ENCODE measurements at places on chromosomes 1 and 21. TPM values are rescaled to one million over a fixed set of nuclear protein-coding genes. Genes with fewer than 3 reads are reported as not detected.

The GFI1 gene
- 0.20 TPM for total RNA-seq

The AKR7A3 gene
- total RNA-seq: 0.20 TPM

The UBL4B gene
- total RNA-seq: not detected

The VWA5B1 gene
- total RNA-seq: 0.12 TPM

The DDAH1 gene
- total RNA-seq: 8.2 TPM

The AGBL4 gene
- not detected for total RNA-seq

The SPRR2D gene
- not detected for total RNA-seq

The PLXNA2 gene
- 23.4 TPM for total RNA-seq

The MYOM3 gene
- 284 TPM for total RNA-seq

The OR2L5 gene
- total RNA-seq: not detected

The OR2T29 gene
- not detected for total RNA-seq

The CDC20 gene
- total RNA-seq: 0.36 TPM

The TPTE gene
- total RNA-seq: not detected

The PLPP3 gene
- 50.5 TPM for total RNA-seq

The CELA2A gene
- total RNA-seq: not detected

GRCh38 chr1:184990204-184990603, 15.9 kb upstream of the NIBAN1 start:
- no peak for DNase-seq

- no peak for DNase-seq
Measured at GRCh38 chr1:20530306-20530705, 22.1 kb upstream of the FAM43B start.

DNA sequence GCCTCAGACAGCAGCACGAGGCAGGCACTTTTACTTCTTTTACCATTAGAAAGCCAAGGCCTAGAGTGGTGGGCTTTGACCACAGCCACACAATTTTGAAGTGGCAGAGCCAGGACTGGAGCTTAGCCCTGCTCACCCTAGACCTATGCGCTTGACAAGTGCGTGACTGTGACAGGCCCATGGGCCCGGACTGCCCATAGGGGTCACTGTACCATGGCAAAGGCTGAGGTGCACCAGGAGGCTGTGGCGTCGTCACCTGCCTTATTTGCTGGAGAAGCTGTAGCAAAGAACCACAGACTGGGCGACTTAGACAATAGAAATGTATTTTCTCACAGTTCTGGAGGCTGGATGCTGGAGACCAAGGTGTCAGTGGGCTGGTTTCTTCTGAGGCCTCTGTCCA, 2.6 kb upstream of the TMEM82 start:
- no peak for DNase-seq

DNA sequence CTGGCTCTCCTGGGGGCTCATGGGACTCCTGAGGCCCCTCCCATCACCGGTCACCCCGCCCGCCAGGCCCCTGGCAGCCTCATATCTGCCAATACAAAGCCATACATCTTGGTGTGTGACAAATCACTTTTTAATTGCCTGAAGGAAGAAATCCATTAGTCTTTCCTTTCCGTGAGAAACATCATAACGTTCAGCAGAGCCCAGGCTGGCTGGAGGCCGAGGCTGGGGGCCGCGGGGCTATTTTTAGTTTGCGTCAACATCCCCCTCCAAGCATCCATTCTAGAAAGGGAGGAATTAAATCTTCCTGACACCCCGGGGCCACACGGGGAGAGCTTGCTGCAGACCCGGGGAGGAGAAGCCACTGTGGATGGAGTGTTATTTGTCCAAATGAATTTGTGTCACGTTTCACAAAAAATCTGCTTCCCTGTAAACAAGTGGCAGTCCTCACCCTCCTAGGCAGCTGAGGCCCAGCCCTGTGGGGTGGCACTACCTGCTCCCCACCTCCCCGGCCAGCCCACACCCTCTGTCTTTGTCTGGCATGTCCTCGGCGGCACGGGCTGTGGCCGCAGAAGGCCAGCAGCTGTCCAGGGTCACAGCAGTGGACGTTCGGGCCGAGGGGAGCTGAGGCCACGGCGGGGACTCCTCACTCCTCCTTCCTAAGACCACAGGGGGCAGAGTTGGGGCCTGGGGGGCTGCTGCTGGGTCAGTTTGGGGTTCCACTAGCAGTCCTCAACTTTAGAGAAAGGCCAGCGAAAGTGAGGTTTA, 236.9 kb upstream of the VAMP3 start:
- no peak for DNase-seq

DNA sequence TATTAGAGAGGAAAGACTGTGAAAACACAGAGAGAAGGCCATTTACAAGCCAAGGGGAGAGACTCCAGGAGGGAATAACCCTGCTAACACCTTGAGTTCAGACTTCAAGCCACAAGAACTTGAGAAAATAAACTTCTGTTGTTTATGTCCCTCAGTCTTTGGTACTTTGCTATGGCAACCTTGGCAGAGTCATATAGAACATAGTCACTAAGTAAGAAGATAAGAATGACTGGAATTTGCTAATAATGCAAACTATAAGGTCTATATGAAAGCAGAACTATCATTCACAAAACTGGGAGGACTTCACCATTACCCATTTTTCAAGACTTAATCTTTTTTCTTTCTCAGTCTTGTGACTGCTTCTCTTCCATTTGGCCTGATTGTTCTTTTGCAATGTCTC, 767.3 kb upstream of the ADAMTS5 start:
- no peak for DNase-seq

GRCh38 chr1:175206687-175207086, 14.1 kb upstream of the KIAA0040 start:
- no peak for DNase-seq

- no peak for DNase-seq
Measured at GRCh38 chr1:33096363-33097005, 15.5 kb downstream of the AZIN2 start.

DNA sequence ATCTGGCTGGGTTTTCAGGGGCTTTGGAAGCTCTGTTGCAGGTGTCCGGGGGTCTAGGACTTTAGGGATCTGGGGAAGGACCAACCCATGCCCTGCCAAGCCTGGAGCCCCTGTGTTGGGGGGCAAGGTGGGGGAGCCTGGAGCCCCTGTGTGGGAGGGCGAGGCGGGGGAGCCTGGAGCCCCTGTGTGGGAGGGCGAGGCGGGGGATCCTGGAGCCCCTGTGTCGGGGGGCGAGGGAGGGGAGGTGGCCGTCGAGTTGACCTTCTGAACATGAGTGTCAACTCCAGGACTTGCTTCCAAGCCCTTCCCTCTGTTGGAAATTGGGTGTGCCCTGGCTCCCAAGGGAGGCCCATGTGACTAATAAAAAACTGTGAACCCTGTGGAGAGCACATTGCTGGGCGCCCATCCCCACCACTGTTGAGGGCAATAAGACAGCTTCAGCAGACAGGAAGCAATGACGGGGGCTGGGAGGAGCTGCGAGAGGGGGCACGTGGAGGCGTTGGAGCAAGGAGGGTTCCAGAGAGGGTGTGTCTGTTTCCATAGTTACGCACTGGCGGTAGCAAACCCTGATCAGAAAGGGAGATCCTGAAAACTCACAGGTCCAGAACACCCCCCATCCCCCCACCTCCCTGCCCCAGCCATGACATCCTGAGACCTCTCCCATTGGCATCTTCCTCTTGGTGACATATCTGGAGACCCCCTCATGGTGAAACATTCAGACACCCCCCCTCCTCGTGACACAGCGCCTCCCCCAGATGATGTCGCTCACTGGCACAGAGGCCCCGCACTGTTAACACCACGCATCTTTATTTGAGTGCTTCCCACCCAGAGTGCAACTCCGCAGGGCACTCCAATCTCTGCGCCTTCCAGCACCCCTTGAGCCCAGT, 8.4 kb downstream of the MYBPH start:
- no peak for DNase-seq

- DNase-seq: no peak
Measured at GRCh38 chr1:224411766-224412165, 22.8 kb downstream of the WDR26 start.

DNA sequence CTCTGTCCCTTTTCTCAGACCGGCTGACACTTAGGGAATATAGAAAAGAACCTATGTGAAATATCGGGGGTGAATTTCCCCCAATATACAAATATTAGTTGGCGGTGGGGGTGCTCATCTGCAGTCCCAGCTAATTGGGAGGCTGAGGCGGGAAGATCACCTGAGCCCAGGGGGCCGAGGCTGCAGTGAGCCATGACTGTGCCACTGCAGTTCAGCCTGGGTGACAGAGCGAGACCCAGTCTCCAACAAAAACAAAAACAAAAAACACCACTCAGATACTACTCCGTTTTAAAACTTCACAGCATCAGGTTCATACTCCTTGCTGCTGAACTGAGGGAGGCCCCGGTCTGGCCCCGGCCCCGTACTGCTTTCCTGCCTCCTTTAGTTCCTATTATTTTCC, 5.9 kb upstream of the EXOSC10 start:
- no peak for DNase-seq

DNA sequence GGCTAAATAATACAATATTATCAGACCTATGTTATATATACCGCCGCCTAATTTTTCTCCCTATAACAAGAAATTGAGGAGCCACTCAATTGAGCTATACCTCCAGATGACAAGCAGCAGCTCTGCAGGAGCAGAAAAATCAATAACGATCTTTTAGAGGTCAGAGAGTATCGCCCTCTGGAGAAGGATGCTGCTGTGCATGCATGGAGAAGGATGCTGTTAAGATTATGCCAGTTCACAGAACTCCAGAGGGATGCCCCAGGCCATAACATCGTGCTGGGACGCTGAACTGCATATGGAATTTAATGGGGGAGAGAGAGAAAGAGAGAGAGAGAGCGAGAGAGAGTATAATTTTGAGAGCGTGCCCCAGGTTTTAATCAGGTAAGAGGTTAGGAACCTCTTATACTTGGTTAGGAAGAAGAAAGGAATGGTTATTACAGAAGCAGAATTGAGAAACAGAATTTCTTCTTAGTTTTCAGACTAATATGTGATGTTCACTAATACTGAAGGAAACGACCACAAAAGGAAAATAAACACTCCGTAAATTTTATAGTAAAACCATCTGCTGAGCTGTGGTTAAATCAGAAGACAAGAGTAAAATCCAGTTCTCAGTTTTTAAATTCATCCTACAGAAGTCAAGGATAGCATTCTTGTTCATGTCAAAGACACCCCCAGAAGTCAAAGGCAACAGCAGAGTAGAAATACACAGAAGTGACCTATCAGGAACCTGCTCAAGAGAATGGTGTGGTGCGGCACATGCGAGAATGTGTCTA, 111.1 kb downstream of the SMYD2 start:
- DNase-seq: no peak

- no peak for DNase-seq
Measured at GRCh38 chr1:210597555-210598134, 268.9 kb downstream of the HHAT start.

- DNase-seq: no peak
Measured at GRCh38 chr1:29783508-29784275, 547.4 kb downstream of the PTPRU start.

GRCh38 chr1:18820791-18821641, 38.4 kb downstream of the TAS1R2 start:
- peak; percentile 78 for DNase-seq

- no peak for DNase-seq
Measured at GRCh38 chr1:200015811-200016210, 11.7 kb upstream of the NR5A2 start.

GRCh38 chr1:99602404-99602969, 43.4 kb upstream of the PALMD start:
- no peak for DNase-seq

DNA sequence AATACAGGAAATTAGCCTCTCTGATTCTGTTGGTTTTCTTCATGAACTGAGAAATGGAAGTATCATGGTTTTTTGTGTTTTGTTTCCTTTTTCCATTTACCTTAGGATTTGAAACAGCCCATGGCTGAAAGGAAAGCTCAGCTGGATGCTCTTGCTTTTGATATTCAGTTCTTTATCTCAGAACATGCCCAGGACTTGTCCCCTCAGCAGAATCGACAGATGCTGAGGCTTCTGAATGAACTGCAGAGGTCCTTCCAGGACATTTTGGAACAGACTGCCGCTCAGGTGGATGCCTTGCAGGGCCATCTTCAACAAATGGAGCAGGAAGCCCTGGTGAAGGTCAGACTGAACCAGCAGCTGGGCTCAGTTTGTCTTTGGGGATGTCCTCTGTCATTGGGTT, 142.4 kb downstream of the MACF1 start:
- DNase-seq: no peak

- no peak for DNase-seq
Measured at GRCh38 chr1:212158912-212159796, 123.6 kb downstream of the DTL start.

DNA sequence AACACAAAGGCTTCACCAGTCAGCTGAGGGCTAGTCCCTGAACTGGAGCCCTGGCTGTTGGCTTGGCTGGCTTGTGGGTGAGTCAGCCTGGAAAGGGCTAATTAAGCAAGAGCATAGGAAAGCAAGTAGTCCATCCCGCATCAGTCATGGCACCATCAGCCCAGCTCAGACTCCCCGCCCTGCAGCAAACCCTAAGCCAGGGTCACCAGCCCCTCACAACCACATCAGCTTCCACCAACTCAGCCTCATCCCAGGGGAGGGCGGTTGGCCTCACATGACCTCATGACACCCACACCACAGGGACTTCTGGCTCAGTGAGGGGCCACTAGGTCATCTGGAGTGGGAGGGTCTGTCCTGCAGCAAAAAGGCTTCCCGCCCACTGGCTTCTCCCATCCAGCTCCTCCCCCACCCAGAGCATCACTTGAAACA, 7.0 kb upstream of the SPATC1L start:
- peak; percentile 71 for DNase-seq

DNA sequence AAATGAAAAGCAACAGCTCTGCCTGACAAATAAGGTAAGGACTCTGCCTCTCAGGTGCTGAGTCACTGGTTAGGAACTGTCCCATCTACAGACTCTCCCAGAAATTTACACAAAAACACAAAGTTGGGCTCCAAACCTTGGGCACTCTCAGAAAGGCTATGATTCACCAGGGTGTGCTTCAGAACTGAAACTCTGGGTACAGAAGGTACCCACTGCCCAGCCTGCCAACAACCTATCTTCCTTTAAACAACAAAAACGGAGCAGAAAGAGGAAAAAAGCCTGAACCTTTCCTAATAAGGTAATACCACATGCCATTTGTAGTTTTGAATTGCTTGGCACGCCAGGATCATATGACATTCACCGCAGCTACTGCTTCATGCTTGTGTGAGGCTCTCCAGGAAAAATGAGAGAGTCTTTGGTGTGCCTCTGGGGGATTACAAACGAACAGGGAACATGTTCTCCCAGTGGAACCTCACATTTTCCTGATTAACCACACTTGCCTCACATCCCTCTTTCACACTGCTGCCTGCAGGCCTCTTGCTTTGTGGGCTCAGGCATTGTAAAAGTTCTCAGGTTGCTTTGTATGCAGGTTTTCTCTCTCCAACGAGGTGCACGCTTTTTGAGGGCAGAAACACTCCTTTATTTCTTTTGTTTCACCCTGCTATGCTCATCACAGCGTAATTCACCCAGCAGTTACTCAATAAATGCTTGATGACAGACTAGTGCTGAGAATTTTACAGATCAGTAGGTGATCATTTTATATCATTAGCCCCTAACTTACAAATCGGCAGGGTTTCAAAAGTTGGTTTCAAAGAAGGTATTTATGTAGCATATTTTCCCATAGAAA, 65.1 kb downstream of the GADD45A start:
- DNase-seq: no peak

- DNase-seq: peak; percentile 49
Measured at GRCh38 chr1:85495556-85495955, 30.6 kb upstream of the DDAH1 start.

- no peak for DNase-seq
Measured at GRCh38 chr1:163213626-163214025, 10.9 kb upstream of the RGS5 start.

GRCh38 chr1:118999348-119000071, 11.4 kb upstream of the TBX15 start:
- DNase-seq: no peak

All from psoas muscle (tissue), 8 donors.